ENCODE measurements at places on chromosomes 13 and 19.

DNA sequence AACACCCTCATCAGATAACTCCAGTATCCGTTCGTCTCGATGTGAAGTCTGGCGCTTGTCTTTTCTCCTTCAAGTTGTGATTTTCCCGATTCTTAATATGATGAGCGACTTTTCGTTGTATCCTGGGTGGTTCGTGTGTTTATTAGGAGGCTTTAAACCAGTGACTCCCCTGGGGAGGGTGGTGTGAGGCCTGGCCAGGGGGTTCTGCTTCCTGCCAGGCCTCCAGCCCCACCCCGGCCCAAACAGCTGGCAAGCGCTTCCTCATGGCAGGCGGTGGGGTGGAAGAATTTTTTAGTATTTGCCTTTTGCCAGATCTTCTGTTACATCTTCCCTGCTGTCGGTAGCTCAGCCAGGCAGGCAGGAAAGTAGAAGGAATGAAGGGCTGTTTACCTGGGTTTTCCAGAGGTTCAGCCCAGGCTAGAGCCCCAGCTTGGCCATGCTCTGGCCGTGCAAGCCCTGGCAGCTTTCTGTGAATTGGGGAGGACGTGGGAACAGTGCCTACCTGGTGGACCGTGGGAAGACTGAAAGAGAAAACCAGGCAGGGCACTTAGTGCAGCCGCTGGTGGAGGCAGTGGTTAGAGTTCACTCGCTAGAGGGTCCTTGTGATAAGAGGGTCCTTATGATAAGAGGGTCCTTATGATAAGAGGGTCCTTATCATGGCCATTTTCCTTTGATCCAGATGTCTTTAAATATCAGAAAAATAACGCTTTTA, 37.7 kb upstream of the DCUN1D2 start:
- DNase-seq: no peak

GRCh38 chr13:97986835-97987234, 33.4 kb downstream of the IPO5 start:
- DNase-seq: no peak

DNA sequence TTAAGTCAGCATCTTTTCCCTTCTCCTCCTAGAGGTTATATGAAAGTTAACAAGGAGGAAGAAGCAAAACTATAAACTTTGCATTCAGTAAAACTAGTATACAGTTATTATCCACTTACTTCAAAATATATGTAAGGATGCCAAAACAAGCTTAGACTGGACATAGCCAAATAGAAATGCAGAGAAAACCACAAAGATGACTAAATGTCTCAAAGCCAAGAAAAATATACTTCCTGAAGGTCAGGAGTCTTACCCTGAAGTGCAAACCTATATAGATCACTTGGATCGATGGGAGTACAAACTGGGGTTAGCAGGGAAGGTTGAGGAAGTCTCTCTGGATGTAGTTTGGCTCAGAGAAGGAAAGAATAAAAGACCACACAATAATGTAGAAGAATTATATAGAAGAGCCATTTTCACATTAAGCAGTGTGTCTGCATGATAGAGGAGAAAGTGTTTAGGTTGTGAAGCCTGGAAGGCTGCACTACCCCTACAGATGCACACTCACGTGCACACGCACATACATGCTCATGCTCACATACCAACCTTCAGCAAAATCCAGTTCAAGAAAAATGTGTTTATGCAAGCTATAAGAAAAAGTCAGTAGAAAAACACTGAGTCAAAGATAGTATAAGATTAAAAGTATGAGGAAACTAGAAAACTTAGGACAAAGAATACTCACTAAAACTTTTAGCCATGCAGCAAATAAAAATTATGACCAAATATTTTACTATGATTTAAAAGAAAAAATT, 112.1 kb upstream of the RXFP2 start:
- DNase-seq: no peak

- DNase-seq: no peak
Measured at GRCh38 chr13:99296398-99296797, 10.8 kb downstream of the GPR183 start.

GRCh38 chr19:14843578-14843977, 5.1 kb downstream of the OR7A10 start:
- DNase-seq: no peak

GRCh38 chr19:40756502-40757110, 5.6 kb downstream of the SNRPA start:
- DNase-seq: no peak

DNA sequence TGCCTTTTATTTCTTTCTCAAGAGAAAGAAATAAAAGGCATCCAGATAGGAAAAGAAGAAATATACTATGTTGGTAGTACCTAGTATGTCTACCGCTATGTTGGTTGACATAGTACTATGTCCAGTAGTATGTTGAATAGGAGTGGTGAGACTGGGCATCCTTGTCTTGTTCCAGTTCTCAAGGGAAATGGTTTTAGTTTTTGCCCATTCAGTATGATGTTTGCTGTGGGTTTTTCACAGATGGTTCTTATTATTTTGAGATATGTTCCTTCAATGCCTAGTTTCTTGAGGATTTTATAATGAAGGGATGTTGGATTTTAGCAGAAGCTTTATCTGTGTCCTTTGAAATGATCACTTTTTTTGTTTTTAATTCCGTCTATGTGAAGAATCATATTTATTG, 53.0 kb upstream of the CSNK1A1L start:
- no peak for DNase-seq
